ENCODE measurements at places on chromosomes 13 and 19.

DNA sequence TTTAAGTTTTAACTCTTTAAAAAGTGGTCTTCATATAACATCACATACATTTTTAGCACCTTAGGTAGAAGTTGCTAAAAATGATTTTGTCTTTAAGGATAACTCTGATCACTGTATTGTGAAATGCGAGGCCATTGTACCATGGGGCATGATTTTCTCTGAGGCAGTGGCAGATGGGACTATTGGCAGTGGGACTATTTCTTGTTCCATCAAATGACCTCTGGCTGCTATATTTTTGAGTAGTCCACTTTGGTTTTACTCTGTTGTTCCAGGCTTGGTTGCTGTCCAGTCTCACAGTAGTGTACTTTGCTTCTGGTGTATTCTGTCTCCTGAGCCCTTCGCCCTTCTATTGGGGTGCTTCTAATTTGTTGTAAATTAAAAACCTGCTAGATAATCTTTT, 156.5 kb downstream of the ATP8A2 start:
- no peak for DNase-seq

GRCh38 chr13:93709506-93710244, 483.1 kb downstream of the GPC6 start:
- DNase-seq: no peak

DNA sequence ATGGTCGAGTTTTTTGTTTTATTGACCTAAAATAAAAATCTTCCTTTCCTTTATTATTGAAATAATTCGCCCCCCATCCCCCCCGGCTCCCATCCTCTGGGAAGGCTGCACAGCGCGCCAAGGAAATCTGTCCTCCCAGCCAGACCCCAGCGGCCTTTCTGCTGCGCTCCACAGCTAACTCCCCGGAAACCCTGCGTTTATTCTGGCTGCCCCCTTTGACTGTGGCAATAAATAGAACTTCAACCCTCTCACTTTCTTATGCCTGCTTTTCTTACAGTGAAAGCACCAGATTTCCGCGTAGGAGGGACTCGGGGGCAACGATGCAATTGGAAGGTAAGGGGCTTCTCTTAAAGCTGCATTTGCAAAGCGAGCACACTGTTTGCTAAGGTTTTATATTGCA, 9.7 kb upstream of the C19orf12 start:
- no peak for DNase-seq

GRCh38 chr13:43988302-43988701, 108.6 kb downstream of the LACC1 start:
- no peak for DNase-seq

GRCh38 chr13:51052581-51052980, 58.5 kb downstream of the C13orf42 start:
- DNase-seq: no peak

DNA sequence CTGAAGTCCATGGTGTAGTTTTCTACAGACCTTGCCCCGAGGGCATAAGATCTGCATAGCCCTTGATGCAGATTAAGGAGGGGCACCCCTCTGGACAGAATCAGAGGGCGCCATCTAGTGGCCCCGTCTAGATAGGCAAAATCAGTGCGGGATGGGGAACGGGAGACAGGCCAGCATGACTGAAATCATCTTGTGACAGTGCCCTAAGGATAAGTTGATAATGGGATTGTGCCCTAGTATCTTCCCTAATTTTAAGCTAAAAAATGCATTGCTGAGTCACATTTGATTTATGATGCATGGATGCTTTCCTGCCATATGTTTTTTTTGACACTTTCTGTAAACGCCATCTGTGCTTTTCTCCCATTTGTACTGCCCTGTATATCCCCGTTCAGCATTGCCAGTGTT, 19.0 kb upstream of the GPI start:
- peak; percentile 33 for DNase-seq

GRCh38 chr19:556611-557382, 12.9 kb downstream of the GZMM start:
- no peak for DNase-seq
